ENCODE measurements at places on chromosomes 1 and 21.

GRCh38 chr21:36584980-36585940 is 105.3 kb upstream of the CLDN14 start:
- no peak for DNase-seq

DNA sequence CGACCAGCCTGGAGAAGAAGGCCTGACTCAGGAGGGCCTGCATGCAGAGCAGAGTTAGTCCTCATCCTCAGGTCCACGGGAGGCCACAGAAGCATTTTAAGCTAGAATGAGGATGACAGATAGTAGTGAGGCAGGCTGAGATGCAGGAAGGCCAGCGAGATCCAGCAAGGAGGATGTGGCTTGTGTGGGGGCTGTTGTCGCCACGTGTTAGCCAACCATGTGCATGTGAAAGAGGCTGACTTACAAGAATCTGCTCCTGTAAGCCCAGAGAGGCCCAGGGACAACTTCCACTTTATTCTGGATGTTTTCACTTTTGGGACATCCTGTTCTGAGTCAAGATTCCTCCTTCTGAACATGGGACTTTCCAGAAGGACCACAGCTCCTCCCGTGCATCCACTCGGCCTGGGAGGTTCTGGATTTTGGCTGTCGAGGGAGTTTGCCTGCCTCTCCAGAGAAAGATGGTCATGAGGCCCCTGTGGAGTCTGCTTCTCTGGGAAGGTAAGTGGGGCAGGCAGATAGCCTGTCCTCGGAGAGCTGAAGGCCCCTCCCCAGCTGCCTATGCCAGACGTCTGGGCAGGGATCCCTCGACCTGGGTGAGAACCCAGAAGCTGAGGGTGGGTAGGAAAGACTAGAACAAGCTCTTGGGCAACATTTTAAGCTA is at the start of gene SLAMF8:
Gene SLAMF8, plus strand, starts transcription at position 433 of the 661 bp plus-strand sequence. Its CDS starts 26 bp downstream, at position 459.
- no peak for DNase-seq

- no peak for DNase-seq
These were observed 4.3 kb upstream of the C1orf115 start for GRCh38 chr1:220685879-220686278.

- DNase-seq, result no peak
These were observed 7.2 kb upstream of the VSIG8 start for GRCh38 chr1:159869607-159870006.
